ENCODE measurements at places on chromosomes 6 and 20. TPM values are rescaled to one million over a fixed set of nuclear protein-coding genes. Genes with fewer than 3 reads are reported as not detected.

Gene E2F1
- polyA plus RNA-seq: 56.3 TPM

DNA sequence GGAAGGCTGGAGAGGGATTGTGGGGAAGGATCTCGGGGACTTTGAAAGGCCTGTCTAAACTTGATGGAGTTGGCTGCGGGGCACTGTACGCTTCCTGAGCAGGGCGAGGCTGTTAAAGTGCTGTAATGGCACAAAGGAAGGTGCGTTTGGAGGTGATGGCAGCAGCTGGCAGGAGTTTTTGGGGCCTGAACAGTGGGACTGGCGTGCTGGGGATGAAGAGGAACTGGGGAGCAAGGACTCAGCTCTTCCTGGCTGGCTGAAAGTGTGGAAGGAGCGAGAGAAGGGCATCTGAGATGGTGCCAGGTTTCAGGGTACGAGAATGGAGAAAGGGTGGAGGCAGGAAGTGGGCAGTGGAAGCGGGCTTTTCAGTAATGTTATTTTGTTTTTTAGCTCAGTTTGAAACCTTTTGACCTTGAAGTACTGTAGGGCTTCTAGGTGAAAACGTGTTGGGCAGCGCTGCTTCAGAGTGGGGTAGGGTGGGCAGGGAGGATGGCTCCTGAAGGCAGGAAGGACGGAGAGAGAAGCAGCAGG lies 8.0 kb downstream of the TMEM181 start:
- DNase-seq: no peak

Gene AURKA
- polyA plus RNA-seq: 45.8 TPM

Gene FRK
- 0.11 TPM for polyA plus RNA-seq

- DNase-seq: no peak
These were observed 44.0 kb upstream of the UBR2 start for GRCh38 chr6:42519779-42520178.

Data from H1 (cell line).